ENCODE measurements at places on chromosomes 6 and 20. TPM values are rescaled to one million over a fixed set of nuclear protein-coding genes. Genes with fewer than 3 reads are reported as not detected.

DNA sequence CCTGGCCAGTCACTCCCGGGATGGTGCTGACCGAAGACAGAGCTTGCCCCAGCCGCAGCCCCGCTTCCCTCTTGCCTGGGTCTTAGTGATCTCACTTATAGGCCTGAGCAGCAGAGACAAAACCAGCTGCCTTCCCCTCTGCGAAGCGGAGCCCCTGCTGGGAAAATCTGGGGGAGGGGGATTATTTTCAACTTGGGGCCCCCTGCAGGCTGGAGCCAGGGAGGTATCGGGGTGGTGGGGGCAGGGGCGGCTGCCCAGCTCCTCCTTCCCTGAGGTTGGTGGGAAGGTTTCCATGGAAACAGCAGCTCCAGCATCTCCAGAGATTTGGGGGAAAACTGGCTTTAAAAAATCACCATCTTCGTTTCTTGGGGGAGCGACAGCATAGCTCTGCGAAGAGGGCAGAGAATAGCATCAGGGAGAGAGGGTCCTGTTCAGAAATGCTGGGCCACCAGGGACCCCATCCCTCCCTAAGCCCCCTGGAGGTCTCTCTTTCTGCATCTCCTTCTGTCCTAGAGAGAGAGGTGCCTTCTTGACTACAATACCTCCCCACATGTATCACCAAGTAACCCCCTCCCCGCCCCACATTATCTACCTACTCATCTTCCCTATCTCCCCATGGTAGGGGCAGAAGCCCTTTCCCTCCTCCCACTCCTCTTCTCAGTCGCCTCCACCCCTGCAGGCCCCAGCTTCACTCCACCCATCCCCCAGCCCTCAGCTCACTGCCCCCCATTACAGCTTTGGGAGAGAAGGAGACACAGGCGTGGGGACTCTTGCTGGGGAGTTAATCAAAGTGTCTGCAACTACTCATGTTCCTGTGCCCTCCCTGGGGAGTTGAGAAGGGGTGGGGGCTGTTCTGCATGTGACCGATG lies 88.4 kb upstream of the CCDC167 start:
- H3K36me3 ChIP-seq: no peaks in the 10 kb centered on the region
- peaks cover 5% of the 10 kb centered on the region for H3K27me3 ChIP-seq
- no peak overlapping the region for H3K27ac ChIP-seq
- H3K4me1 ChIP-seq: no peaks in the 10 kb centered on the region

DNA sequence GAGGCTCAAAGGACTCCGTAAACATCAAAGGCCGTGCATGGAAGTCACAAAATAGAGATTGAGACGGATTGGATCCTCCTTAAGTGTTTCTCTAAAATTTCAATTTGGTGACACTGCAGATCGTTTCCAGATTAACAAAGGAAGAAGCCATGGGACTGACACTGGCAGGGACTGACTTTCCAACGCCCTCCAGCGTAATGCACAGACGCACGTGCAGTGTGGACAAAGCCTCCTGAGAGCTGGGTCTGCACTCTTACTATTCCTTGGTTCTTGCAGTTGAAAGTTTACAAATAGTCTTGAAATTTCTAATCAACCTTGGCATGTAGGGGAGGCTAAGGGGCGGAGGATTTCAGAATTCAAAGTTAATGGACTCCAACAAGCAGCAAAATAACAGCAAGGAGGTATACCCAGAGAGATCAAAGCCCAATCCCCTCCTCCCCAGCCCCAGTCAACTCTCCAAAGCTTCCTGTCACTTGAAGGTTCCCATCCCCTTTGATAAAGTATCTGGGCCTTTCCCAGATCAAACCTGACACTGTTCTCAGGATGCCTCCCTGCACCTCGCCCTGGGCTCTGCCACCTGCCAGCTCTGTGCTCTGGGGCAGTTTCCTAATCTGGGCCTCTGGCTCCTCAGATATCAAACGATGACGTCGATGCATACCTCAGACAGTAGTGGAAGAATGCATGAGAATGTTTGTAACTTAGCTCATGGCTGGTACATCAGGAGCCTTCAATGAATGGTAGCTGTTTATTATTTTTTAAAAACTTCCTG lies 106.5 kb upstream of the TRAF3IP2 start:
- peaks cover 57% of the 10 kb centered on the region for H3K4me1 ChIP-seq
- peak overlapping the region; percentile 78 for H3K27ac ChIP-seq
- no peak overlapping the region for H3K4me3 ChIP-seq
- H3K36me3 ChIP-seq: peaks cover 86% of the 10 kb centered on the region

DNA sequence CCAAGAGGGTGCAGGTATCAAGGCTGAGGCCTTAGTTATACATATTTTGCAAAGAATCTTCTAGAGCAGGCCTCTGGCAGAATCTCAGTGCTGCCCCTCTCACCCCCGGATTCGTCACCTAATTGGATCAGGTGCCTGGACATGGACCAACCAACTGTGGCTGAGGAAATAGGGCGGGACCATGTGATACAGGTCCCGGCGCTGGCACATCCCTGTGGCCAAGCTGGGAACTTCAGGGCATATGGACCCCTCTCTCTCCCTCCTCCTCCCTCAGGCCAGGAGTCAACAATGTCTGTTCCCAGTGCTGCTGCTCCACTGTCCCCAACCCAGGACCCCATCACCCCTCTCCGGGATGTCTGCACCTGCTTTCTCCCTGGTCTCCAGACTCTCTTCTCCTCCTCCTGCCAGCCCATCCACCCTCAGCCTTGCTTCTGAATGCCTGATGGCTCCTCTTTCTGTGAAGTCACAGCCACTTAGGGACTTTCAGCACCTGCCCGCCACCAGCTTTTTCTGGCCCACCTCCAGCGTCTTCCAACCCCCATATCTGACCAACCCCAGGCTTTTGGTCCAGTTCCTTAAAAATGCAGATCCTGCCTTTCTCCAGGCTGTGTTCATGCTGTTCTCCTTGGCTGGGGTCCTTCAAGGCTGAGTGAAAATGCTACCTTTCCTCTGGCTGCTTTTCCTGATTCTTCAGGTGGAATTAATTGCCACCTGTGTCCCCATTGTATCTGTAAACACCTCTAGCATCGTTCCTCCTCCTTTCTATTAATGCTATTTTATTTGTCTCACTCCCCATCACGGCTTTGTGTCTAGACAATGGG lies 19.0 kb upstream of the MLN start:
- H3K27ac ChIP-seq: no peak overlapping the region
- no peaks in the 10 kb centered on the region for H3K36me3 ChIP-seq
- no peak overlapping the region for H3K4me3 ChIP-seq

- no peaks in the 10 kb centered on the region for H3K36me3 ChIP-seq
- no peak overlapping the region for H3K4me3 ChIP-seq
- H3K27ac ChIP-seq: no peak overlapping the region
- no peak for DNase-seq
- H3K27me3 ChIP-seq: peaks cover 40% of the 10 kb centered on the region
These were observed 52.7 kb downstream of the CPXM1 start for GRCh38 chr20:2747676-2748235.

DNA sequence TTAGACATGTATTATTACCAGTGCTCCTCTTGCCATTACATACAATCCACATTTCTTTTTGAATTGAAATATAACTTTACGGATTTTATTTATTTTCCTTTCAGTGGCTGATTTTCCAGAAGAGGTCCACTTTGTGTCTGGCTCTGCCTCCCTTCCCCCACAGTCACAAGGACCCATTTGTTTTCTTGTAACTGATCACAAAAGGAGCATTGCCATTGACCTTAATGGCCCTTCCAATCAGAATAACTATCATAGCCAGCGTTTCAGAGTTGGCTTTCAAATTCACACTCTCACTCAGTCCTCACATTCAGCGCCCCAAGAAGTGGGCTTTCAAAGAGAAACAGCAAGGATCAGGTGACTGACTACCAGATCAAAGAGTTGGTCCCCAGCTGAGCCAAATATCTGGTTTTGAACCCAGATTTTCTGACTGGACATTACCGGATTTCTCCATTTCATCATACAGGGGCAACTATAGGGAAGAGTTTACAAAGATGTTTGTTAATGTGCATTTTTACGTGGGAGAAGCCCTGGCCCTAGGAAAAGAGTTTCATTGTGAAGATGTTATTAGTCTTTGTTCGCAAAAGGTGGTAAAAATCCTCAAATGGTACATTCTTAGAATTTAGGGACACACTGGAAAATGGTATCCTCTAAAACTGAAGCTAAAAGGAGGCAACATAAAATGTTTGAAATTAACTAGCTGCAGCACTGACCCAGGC lies 2.0 kb upstream of the SLC22A23 start:
- no peak for DNase-seq
- H3K27ac ChIP-seq: no peak overlapping the region
- no peak overlapping the region for H3K4me3 ChIP-seq
- H3K4me1 ChIP-seq: peaks cover 8% of the 10 kb centered on the region
- no peaks in the 10 kb centered on the region for H3K36me3 ChIP-seq
- H3K27me3 ChIP-seq: peaks cover 51% of the 10 kb centered on the region

DNA sequence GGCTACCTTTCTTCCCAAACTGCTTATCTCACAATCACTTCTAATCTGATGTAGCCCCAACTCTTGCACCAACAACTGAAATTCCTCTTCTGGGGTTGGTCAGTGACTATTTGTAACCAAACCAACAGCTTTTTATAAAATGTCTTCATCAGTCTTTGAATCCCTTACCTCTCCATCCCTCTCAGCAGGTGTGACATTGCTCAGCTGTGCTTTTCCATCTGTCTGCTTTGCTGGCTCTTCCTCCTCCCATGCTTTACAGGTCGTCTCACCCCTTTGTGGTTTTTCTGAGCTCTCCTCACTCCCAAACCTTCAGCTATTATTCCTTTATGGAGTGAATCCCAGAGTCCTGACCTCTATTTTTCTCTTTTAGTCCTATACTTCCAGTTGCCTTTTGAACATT lies 5.9 kb downstream of the MAP7 start:
- DNase-seq: no peak
- H3K36me3 ChIP-seq: no peaks in the 10 kb centered on the region
- H3K4me1 ChIP-seq: peaks cover 6% of the 10 kb centered on the region

DNA sequence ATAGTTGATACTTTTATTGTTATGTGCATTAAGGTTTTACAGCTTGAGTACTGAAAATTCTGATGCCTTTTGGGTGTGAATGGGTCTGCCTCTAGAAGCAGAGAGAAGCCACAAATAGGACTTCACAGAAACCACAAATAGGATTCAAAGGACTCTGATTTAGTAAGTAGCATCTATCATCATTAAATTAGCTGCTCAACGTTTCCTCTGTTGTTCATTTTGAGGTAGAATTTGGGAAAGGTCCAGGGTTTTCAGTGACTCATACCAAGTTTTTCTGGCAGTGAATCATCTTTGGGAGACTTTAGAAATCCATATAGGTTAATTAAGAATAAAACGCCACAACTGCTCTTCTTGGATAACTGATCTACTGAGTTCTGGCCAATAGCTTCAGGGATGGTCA lies 105.1 kb downstream of the PHF3 start:
- no peak overlapping the region for H3K4me3 ChIP-seq
- H3K36me3 ChIP-seq: no peaks in the 10 kb centered on the region
- no peak for DNase-seq
- no peak overlapping the region for H3K27ac ChIP-seq
- H3K27me3 ChIP-seq: no peaks in the 10 kb centered on the region

GRCh38 chr6:22828179-22829062 lies 259.1 kb downstream of the HDGFL1 start:
- no peak overlapping the region for H3K27ac ChIP-seq
- no peaks in the 10 kb centered on the region for H3K36me3 ChIP-seq
- no peaks in the 10 kb centered on the region for H3K27me3 ChIP-seq
- H3K4me3 ChIP-seq: no peak overlapping the region
- DNase-seq: no peak
- no peaks in the 10 kb centered on the region for H3K4me1 ChIP-seq

GRCh38 chr20:25057234-25058050 lies 497 bp downstream of the ACSS1 start:
- H3K27ac ChIP-seq: peak overlapping the region; percentile 64
- H3K4me1 ChIP-seq: peaks cover 30% of the 10 kb centered on the region
- H3K4me3 ChIP-seq: peak overlapping the region; percentile 76
- H3K36me3 ChIP-seq: peaks cover 16% of the 10 kb centered on the region
- peak; percentile 78 for DNase-seq

GRCh38 chr6:145845557-145845956 lies 31.0 kb upstream of the FBXO30 start:
- DNase-seq: no peak
- H3K4me3 ChIP-seq: no peak overlapping the region
- H3K4me1 ChIP-seq: no peaks in the 10 kb centered on the region
- H3K36me3 ChIP-seq: no peaks in the 10 kb centered on the region
- H3K27me3 ChIP-seq: no peaks in the 10 kb centered on the region

DNA sequence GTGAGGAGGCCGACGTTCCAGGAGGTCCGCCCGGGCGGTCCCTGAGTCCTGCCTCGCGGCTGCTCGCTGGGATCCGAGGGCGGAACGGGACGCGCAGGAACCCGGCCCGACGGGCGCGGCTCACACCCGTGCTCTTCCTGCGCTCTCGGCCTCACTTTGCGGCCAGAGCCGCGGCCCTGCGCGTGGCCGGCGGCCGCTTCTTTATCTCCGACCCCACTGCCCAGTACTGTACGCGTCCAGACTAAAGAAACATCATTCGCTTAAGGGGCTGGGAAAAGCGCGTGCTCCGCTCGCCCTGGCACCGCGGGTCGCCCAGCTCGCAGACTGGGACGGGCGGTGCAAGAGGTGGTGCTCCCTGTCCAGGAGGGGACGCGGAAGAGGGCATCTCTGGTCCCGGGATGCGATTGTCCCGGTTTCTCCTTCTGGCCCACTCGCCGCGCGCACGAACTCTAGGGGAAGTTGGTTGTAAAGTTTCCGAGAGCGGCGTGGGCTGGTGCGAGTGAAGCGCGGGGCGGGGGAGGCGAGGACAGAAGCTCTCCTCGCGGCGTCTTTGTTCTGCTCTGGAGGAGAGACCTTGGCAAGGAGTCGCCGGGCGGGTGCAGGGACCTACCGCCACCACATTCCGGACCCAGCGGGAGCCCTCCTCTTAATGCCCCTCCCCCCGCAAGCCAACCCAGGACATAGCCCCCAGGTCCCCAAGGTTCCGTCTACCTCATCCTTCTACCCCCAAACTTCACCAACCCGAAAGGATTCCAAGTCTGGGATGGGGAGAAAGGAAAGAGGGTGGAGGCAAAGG lies 71.0 kb downstream of the SOX4 start:
- peak overlapping the region; percentile 75 for H3K4me3 ChIP-seq
- DNase-seq: no peak
- H3K36me3 ChIP-seq: no peaks in the 10 kb centered on the region
- H3K4me1 ChIP-seq: peaks cover 16% of the 10 kb centered on the region

DNA sequence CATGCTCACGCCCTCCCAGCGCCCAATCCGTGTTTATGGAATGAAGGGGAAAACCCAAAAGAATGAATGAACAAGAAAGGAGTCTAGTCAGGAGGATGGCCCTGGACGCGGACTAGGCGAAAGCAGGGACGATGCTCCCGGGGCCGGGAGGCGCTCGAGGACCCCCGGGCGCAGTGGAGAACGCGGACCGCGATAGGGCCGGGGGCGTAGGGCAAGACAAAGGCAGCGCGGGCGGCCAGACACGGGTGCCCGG lies 758 bp downstream of the GCLC start:
- H3K4me1 ChIP-seq: peaks cover 54% of the 10 kb centered on the region
- DNase-seq: no peak
- peaks cover 14% of the 10 kb centered on the region for H3K36me3 ChIP-seq
- H3K27me3 ChIP-seq: peaks cover 8% of the 10 kb centered on the region

- H3K4me1 ChIP-seq: no peaks in the 10 kb centered on the region
- no peak for DNase-seq
- no peak overlapping the region for H3K4me3 ChIP-seq
- no peaks in the 10 kb centered on the region for H3K27me3 ChIP-seq
These were observed 132.0 kb downstream of the PTPRK start for GRCh38 chr6:128388380-128388779.

GRCh38 chr6:154462425-154462824 lies 48.1 kb downstream of the CNKSR3 start:
- H3K4me1 ChIP-seq: no peaks in the 10 kb centered on the region
- H3K27ac ChIP-seq: no peak overlapping the region
- H3K4me3 ChIP-seq: no peak overlapping the region
- no peaks in the 10 kb centered on the region for H3K36me3 ChIP-seq

FAM209B gene
- 1.8 TPM for total RNA-seq

F13A1 gene
- not detected for total RNA-seq

ZC2HC1B gene
- total RNA-seq: not detected

KCNS1 gene
- total RNA-seq: 0.21 TPM

EDN1 gene
- 0.09 TPM for total RNA-seq

Data from activated T-helper 2 cell treated with anti-CD3 and anti-CD28 coated beads, Interferon-gamma antibody, Interleukin-2, Interleukin-4, amounts not matched to agents 10 μg/mL and 5 μg/mL and 100 μg/mL, durations not matched to agents 14 hours and 24 hours and 36 hours (primary cell).